Naive thymus-derived CD8-positive, alpha-beta T cell (primary cell): ENCODE measurements at places on chromosomes 4 and X.

- H3K27me3 ChIP-seq, result no peaks in the 10 kb centered on the region
- H3K4me3 ChIP-seq, result no peak overlapping the region
- H3K27ac ChIP-seq, result no peak overlapping the region
- no peaks in the 10 kb centered on the region for H3K4me1 ChIP-seq
- H3K36me3 ChIP-seq, result no peaks in the 10 kb centered on the region
Observed at GRCh38 chr4:48311896-48312295, 29.4 kb upstream of the SLAIN2 start.

DNA sequence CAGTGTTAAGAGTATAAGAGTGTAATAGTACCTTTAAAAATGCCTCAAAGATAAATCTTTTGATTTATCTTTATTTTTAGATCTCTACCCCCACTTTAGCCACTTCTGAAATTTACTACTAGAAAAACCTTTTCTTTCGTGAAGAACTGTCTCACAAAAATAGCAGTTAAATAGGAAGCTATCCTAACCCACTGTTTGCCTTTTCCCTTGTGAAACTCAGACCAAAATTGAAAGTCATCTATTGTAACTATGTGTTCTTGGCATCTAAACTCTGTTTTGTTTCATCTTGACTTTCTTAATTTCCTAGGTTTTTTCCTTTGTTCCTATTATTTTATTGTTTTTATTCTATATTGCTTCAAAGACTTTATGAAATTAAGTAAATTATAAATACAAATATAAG, 7.8 kb upstream of the TMEM144 start:
- H3K27me3 ChIP-seq, result peaks cover 7% of the 10 kb centered on the region
- H3K36me3 ChIP-seq, result no peaks in the 10 kb centered on the region
- H3K4me3 ChIP-seq, result no peak overlapping the region
- no peaks in the 10 kb centered on the region for H3K4me1 ChIP-seq
- no peak overlapping the region for H3K27ac ChIP-seq
- no peak for DNase-seq

DNA sequence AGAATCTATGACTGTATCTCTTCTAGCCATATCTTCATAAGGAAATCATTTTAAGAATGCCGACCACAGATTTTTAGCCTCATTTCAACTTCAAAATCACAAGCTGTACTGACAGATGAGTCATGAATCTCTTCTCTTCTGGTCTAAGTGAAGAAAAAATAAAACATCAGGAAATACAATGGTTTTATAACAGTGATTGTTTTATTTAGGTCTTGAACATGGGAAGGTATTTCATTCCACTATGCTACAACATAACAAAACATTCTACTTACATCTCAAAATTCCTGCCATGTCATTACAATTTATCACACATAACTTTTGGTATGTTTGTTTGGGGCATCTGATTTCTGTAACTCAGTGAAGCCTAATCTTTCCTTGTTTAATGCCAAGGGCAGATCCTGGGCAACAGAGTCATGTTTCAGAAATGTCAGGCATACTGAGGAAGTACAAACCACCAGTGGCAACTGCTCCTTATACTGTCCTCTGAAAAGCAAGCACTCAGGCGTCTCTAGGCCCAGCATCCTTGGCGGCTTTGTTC, 325.0 kb downstream of the PDHA2 start:
- DNase-seq, result no peak
- no peaks in the 10 kb centered on the region for H3K4me1 ChIP-seq
- no peak overlapping the region for H3K4me3 ChIP-seq
- no peaks in the 10 kb centered on the region for H3K36me3 ChIP-seq

DNA sequence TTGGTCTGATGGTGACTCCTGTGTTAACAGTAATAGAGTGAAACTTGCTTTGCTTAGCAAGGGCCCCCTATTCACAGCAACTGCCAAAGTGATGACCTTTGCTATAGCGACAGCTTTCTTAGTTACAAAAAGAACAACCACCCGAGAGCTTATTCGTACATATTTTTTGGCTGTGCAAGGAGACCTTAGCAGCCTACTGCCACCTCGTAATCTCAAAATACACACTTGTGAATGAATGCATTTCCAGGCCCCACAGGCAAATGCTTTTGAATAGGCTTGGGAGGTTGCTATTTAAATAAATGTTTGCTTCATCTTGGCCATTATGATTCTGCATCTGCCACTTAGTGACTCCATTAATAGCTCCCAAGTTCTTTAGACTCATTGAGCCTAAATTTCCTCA, 47.4 kb downstream of the CCDC149 start:
- no peaks in the 10 kb centered on the region for H3K36me3 ChIP-seq
- no peak for DNase-seq
- no peak overlapping the region for H3K27ac ChIP-seq
- no peaks in the 10 kb centered on the region for H3K4me1 ChIP-seq

- peaks cover 41% of the 10 kb centered on the region for H3K4me1 ChIP-seq
- DNase-seq, result no peak
- H3K27me3 ChIP-seq, result peaks cover 25% of the 10 kb centered on the region
- H3K36me3 ChIP-seq, result peaks cover 7% of the 10 kb centered on the region
Observed at GRCh38 chr4:108170631-108171338, 2.1 kb upstream of the LEF1 start.
